Non-pigmented ciliary epithelial cell (primary cell): ENCODE measurements at places on chromosomes 5 and 9.
A peak's percentile ranks its signal among the peaks of the same experiment; 100 is the strongest.

- no peak for DNase-seq
Measured at GRCh38 chr5:5755888-5756287, 333.4 kb downstream of the ICE1 start.

- no peak for DNase-seq
Measured at GRCh38 chr5:140248414-140248813, 54.5 kb downstream of the PFDN1 start.

- DNase-seq: no peak
Measured at GRCh38 chr9:5819174-5819573, 13.7 kb downstream of the ERMP1 start.

DNA sequence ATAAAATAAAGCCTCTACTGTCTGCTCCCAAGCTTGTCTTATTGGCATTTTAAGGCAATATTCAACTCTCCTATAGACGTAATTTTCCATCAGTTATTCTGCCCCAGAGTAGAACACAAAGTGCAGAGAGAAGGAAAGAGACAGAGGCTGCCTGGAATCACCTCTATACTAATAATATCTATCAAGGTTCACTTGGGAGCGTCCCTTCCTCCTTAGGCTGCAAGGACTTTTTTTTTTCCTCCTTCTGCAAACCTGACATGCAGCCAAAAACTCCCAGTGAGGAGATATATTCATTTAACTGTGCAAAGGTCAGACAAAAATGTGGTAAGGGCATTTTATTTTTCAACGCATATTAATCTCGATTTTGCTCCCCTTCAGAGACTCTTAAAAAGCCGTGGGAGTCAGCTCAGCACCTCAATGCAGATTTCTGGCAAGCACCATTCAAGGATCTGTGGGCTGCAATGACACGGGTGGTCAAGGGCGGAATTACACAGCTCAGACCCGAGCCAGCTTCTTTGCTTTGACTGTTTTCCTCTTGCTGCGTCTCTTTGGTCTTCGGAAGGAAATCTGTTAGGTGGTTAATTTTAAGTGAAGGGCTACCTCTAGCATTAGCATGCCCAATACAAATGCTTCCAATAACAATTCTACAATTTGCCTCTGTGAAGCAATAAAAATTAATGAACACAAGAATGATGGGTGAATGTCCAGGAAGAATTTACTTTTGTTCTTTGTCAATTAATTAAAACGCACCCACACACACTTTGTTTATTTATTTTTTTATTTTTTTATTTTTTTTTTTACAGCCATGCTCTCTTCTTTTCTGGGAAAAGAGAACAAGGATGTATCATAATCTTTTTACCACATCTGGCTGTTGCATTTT lies 587.7 kb upstream of the GRAMD2B start:
- no peak for DNase-seq

DNA sequence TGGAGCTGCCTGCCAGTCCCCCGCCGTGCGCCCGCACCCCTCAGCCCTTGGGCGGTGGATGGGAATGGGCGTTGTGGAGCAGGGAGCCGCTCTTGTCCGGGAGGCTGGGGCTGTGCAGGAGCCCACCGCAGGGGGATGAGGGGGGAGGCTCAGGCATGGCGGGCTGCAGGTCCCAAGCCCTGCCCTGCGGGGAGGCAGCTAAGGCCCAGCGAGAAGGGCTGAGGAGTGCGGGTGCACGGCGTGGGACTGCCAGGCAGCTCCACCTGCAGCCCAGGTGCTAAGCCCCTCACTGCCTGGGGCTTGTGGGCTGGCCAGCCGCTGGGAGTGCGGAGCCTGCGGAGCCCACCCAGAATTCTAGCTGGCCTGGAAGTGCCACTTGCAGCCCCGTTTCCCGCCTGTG lies 991.7 kb upstream of the ARRDC3 start:
- no peak for DNase-seq

DNA sequence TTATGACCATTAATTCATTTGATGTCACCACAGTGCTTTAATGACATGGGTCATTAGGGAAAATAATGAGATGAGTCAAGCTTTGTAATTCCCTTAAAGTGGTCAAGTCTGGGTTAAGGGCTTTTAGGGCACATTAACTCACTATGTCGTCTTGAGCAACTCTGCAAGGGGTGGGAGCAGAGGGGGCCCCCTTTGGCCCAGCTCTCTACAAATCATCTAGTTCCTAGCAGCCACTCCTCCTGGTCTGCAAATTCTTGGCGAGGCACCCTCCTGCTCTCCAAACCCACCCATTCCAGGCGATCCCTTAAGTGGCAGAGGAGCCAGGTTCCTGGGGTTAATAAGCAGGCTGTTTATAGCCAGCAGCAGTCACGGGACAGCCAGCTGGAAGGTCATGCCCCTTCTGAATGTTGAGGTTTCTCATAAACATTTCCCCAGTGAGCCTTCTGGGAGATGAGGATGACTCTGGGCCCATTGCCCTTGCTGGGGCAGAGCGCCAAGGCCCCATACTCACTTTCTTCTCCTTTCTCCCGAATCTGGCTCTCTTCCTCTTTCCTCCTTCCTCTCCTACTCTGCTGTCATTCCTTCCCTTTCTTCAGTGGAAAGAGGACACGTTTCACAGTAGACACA lies 14.3 kb upstream of the GPX3 start:
- no peak for DNase-seq

GRCh38 chr5:65769539-65769938 lies 47.5 kb downstream of the NLN start:
- DNase-seq: peak; percentile 73

DNA sequence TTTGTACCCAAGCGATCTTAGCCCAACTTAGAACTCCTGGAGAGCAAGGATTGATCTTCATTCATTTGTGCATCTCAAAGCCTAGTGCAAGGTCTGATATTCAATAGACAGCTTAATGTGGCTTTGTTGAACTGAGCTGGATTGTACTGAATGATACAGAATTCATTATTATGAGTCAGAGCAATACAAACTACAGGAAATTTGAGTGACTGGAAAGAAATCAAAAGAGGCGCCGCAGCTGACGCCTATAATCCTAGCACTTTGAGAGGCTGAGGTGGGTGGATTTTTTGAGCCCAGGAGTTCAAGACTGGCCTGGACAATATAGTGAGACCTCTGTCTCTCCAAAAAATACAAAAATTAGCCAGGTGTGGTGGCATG lies 58.6 kb downstream of the ENC1 start:
- DNase-seq: no peak

DNA sequence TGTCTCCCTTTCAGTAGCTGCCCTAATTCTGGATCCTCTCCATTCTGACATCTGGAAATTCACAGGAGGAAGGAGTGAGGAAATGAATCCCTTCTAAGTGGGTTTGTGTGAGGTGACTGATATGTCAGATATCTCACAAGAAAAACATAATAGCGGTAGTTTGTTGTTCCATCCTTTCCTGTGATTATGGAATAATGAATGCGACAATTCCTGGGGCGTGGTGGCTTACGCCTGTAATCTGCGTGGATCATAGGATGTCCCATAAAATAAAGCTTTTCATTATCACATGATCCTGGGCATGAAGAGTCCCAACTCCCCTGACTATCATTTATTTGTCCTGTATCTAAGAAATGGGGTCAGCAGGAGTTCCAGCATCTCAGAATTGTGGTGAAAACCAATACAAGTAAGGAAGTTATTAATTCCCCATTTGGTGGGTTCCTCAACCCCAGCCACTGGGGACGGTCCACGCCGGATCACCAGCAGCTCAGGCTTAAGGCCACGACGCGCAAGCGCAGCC lies 375 bp upstream of the C5orf24 start:
- no peak for DNase-seq

DNA sequence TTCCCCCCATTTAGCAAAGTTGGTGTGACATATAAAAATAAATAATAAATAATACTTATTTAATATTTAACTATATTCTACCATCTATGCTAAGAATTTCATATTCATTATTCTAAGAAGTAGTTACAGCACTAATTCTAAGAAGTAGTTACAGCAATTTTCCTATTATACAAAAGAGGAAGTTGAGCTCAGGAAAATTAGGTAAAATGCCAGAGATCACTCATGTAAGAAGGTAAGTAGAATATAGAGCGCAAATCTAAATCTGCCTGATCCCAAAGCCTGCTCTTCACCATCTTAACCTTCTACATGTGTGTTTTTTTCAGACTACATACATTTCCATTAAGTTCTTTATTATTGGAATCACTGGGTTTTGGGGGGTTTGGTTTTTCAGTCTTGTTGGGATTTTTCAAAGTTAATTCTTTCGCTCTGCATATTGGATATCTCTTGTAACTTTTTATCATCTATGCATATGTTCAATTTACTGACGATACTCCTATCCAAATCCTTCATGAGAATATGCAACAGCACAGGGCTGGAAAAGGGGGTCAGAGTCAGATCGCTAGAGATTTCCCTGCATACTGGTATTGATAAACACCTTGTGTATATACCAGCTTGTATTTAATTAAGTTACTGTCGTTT lies 852.1 kb downstream of the MAT2B start:
- DNase-seq: no peak

GRCh38 chr9:29625292-29625731 lies 2052.0 kb upstream of the C9orf72 start:
- DNase-seq: no peak

DNA sequence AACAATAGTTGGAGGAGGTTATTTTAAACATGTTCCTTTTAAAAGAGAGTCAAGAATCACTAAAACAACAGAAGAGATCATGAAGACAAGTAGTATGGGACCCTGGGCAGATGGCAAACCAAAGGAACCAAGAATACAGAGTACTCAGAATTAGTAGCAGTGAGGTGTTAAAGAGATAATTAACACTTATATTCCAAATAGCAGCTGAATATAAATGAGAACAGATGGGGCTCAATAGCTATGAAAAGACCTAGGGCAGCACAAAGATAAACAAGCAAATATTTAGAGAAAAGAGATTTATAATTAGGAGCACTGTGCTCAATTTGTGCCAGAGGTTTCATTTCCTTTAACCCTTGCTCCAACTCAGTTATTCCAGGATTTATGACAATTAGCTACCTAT lies 159.1 kb downstream of the FAM114A2 start:
- DNase-seq: no peak

DNA sequence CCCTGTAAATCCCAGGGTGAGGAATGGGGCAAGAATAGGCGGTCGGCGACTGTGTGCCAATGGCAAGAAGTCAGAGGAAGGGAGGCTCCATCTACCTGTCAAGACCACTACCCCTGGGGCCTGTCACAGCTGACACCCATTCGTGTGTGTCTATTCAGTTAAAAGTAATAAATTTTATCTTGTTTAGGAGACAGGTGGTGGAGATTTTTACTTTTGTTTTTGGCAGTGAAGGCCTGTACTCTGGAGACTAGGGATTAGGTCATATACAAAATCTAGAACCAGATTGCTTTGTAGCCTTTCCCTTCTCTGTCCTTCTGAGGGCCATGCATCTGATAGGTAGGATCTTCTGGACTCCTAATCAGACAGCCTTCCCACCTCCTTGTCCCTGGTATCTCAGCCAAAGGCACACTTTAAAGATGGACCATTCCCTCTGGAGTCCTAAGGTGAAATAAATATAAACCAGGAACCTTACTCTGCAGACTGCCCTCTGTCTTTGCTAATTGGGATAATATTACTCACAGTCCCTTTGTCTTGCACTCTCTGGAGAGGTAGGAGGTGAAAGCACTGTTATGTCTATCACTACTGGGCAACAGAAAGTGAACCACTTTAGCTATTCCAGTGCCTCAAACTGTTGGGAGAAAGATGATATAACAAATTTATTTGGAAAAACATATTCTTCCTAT lies 213.2 kb upstream of the ACTBL2 start:
- DNase-seq: no peak

- DNase-seq: no peak
Measured at GRCh38 chr9:134162926-134163370, 1.4 kb downstream of the RNU6ATAC start.

- DNase-seq: no peak
Measured at GRCh38 chr9:87675906-87676515, 49.9 kb upstream of the CTSL start.

- no peak for DNase-seq
Measured at GRCh38 chr9:107390778-107391177, 98.8 kb downstream of the KLF4 start.

DNA sequence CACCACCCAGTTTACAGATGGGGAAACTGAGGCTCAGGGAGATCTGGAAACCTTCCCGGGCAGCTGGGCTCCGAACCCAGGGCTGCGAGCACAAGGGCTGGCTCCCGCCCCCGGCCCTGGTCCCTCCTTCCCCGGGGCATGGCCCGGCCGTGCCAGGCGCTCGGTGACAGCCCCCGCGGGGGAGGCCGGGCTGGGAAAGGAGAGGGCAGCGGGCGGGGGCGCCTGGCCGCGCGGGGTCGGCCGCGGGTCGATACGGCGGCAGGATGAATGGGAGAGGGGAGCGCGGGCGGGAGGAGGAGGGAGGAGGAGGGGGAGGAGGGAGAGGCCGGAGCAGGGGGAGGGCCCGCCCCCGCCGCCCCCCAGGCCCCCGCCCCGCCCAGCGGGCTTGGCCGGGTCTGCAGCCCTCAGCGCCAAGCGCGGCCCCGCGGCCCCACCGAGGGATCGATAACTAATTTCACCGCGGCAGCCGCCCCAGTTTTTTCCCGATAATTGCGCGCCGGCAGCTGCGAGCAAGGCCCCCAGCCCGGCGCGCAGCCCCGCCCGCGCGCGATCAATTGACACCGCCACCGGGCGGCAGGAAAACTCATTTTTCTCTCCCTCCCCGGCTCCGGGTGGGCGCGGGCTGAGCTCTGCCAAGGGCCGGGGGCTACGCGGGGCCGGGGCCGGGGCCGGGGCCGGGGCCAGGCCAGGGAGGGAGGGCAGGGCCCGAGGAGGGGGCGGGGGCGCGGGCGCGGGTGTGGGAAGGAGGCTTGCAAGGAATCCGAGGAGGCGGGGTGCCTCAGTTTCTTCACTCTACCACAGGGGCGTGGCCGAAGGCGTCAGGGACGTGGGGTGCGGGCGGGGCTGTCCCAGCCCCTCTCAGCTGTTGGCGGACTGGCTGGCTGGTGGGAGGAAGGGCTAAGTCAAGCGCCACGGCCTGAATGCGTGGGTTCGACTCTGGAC lies 52.1 kb downstream of the C9orf50 start:
- no peak for DNase-seq

DNA sequence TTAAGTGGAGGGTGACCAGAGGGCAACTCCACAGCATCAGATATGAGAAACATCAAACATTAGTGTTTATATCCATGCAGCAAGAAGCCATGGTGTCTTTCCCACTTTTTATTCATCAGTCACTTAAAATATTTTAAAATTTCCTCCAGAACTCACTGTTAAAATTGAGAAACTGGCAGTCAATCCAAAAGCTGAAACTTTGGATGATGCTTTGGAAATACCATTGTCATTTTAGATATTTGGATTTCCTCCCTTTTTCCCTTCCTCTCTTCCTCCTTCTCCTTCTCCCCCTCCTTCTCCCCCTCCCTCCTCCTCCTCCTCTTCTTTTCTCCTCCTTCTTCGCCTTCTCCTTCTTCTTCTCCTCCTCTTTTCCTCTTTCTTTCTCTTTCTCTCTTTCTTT lies 33.1 kb upstream of the NTRK2 start:
- no peak for DNase-seq

- peak; percentile 98 for DNase-seq
Measured at GRCh38 chr5:34586117-34586885, 69.8 kb upstream of the RAI14 start.

DNA sequence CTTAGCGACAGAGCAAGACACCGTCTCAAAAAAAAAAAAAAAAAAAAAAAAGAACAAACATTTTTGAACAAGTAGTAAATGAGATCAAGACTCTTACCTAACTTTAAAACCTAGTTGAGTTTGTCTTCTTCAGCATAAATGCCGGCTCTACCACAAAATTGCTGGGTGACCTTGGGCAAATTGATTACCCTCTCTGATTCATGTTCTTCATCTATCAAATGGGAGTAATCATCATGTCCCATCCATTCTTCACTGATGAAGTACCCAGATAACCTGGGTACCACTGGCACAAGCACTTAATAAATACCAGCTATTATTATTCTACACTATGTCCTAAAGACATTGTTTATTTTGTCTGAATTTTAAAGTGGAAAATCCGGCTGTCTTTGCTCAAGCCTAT lies 96.3 kb downstream of the ATPSCKMT start:
- DNase-seq: no peak
